Placental epithelial cell (primary cell): ENCODE measurements at places on chromosomes 4 and X. TPM values are rescaled to one million over a fixed set of nuclear protein-coding genes. Genes with fewer than 3 reads are reported as not detected.

TRAM1L1 gene
- total RNA-seq: 3.1 and 6.3 TPM in 2 replicates

PROM1 gene
- total RNA-seq: under 0.01 TPM in 1 of 2 replicates, not detected in the other

CTAG2 gene
- total RNA-seq: 0.39 TPM in 1 of 2 replicates, not detected in the other

H2BW2 gene
- not detected in 2 replicates for total RNA-seq

INTS12 gene
- total RNA-seq: 13.0 and 18.1 TPM in 2 replicates

KIF4A gene
- total RNA-seq: 2.7 and 4.1 TPM in 2 replicates

SAP30 gene
- total RNA-seq: 8.0 and 9.0 TPM in 2 replicates

VCX3B gene
- not detected in 2 replicates for total RNA-seq
